ENCODE measurements at places on chromosomes 5 and 9.

- DNase-seq: no peak
Measured at GRCh38 chr5:158543539-158544387, 556.0 kb downstream of the EBF1 start.

DNA sequence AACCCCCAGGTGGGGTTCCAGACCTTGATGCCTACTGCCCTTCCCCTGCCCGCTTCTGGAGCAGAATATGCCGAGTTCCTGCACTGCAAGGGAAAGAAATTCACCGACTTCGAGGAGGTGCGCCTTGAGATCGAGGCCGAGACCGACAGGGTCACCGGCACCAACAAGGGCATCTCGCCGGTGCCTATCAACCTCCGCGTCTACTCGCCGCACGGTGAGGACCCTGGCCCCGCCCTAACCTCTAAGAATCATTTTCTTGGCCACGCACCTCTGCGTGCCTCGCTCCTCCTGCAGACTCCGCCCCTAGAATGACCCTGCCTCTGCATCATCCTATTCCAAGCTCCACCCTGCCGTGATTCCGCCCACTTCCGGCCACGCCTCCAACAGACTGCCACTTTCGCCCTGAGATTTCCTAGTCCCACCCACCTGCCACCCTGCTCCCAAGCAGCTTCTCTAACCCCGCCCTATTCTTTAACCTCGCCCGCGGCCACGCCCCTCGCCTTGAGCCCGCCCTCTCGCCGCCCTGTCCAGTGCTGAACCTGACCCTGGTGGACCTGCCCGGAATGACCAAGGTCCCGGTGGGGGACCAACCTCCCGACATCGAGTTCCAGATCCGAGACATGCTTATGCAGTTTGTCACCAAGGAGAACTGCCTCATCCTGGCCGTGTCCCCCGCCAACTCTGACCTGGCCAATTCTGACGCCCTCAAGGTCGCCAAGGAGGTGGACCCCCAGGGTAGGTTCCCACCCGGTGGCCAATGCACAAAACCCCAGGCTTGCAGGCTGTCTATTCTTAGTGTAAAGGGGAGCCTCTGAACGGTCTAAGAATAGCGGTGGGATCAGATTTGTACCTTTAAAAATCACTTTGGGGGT lies 15.6 kb downstream of the DNM1 start:
- peak; percentile 100 for DNase-seq

DNA sequence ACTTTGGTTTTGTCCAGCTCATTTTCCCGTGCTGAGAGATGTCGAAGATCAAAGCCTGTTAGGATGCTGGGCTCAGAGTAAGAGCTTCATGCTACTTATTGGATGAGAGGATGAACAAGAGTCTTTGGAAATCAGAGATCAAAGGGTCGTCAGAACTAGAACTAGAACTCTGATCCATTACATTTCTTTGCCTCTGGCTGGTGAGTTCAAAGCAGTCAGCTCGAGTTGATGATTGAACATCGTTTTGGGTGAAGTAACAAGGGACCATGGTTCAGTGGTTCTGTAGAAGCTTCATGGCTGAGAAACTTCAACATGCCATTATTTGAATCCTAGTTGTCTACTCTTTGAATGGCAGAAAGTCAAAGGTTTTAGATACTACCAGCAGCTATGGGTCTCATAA lies 320.3 kb downstream of the ARHGEF28 start:
- no peak for DNase-seq

DNA sequence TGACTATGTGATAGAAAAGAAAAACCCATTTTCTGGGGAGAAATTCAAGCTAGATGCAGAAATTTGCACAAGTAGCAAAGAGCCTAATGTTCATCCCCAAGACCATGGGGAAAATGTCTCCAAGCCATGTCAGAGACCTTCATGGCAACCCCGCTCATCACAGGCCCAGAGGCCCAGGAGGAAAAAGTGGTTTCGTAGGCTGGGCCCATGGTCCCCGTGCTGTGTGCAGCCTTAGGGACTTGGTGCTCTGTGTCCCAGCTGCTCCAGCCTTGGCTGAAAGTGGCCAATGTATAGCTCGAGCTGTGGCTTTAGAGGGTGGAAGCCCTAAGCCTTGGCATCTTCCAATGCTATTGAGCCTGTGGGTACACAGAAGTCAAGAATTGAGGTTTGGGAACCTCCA lies 711.2 kb upstream of the ZNF608 start:
- DNase-seq: no peak

GRCh38 chr5:17896605-17897004 lies 262.3 kb downstream of the TAF11L14 start:
- no peak for DNase-seq

GRCh38 chr5:148491015-148491792 lies 107.4 kb downstream of the FBXO38 start:
- DNase-seq: no peak

- peak; percentile 12 for DNase-seq
Measured at GRCh38 chr9:89484475-89485404, 13.2 kb downstream of the SEMA4D start.

GRCh38 chr5:2207416-2208238 lies 324.9 kb upstream of the IRX4 start:
- peak; percentile 80 for DNase-seq

DNA sequence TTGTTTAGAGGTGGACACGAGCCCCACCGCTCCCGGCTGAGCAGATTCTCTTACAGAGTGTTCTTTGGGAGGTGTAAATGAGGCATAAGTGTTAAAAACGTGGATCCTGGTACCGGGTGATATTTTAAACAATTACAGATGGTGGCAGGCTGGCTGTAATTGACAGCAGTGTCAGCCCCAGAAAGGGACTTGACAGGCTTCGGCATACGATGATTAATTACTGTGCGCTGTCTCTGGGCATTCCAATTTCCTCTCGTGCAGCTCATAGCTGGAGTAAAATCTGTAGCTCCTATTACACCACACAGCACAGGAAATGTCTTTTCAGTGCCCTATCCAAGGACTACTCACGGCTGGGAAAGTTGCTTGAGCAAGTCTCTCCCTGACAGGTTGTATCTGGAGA lies 305.4 kb upstream of the IRX2 start:
- no peak for DNase-seq

DNA sequence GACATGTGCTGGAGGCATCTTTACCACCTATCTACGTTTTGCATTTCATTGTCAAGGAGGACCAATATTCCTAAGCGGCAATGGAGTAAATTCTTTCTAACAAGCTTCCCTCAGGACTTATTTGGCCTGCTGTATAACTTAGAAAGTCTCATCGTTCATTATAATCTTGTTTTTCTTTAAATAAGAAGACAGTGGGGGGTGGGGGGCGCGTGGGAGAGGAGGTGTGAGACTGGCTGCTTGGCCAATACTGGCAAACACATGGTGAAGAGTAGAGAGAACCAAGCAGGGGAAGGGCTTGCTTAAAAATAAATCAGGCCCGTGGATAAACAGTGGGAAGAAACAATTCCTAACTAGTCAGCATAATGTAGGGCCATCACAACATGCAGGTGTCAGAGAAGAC lies 217.2 kb downstream of the GRIA1 start:
- no peak for DNase-seq

GRCh38 chr9:1535051-1535450 lies 480.1 kb upstream of the SMARCA2 start:
- DNase-seq: no peak

GRCh38 chr5:163310997-163311396 lies 126.4 kb upstream of the CCNG1 start:
- DNase-seq: no peak
